ENCODE measurements at places on chromosomes 2 and 18.

DNA sequence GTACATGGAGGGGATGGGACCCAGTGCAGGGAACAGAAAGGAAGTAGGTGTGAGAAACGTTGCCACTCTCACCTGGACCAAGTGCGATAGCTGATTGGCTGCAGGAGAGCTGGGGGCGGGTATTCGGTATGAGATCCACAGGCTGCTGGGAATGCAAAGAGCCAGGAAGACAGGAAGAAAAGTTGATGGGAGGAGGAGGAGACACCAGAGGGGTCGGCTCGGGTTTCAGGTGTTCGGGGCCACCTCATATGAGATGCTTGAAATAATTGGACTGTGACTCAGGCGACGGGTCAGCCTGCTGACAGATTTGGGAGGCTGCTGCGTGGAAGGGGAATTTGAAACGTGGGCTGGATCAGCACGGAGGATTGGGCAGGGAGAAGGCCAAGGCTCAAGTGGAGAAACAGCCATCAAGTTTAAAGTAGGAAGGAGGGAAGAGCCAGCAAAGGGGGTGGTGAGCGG, 65.1 kb downstream of the MRPS9 start:
- no peak for DNase-seq

DNA sequence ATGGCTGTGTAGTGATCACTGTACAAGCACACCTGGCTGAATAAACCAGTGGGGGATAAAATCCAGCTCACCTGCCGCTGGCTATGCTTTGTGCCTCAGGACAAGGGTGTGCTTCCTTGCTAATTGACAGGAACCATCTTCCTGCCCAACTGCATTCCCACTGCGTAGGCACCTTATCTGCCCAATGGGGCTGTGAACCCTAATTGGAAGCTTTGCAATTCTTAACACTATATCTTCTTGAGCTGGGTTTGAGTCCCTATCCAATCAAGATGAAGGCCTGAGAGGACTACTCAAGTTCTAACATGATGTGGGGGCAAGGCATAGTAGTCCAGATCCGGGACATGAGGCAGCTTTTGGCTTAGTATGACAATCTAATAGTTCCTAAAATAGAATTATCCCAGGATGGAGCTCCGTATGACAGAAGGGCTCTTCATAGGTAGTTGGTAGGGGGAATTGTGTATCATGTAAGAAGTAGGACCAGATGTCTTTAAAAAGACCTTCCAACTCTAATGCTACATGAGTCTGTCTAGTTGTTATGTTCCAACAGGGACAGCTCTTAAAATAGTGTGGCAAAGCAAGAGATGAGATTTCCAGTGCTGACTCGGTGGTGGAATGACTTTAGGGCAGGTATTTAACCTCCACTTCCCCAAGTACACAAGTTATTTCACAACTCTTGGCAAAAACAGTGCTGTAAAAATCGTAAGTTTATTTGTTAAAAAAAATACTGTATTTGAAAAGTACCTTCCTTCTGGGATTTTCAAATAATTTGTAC, 2.3 kb upstream of the TMEM150A start:
- no peak for DNase-seq

DNA sequence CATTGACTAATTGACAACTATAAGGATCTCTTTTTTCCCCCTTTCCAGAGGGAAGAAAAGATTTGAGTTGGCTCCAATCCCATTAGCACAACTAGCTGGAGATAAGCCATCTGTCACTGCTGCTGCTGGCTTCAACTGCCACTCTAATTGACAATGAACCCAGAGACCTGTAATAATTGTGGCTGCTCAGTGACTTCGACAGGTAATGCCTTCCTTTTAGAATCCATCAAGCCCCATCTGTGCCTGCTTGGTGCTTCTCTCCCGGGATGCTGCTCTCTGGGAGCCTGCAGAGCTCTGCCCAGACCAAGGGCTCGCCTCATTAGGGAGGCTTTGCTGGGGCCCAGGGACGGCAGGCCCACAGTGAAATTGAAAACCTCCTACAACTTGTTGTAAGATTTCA, 376.7 kb upstream of the SOX11 start:
- no peak for DNase-seq

- no peak for DNase-seq
Observed at GRCh38 chr18:22848615-22849014, 84.5 kb upstream of the RBBP8 start.

GRCh38 chr2:130819226-130819607, 17.5 kb upstream of the ARHGEF4 start:
- DNase-seq = no peak

DNA sequence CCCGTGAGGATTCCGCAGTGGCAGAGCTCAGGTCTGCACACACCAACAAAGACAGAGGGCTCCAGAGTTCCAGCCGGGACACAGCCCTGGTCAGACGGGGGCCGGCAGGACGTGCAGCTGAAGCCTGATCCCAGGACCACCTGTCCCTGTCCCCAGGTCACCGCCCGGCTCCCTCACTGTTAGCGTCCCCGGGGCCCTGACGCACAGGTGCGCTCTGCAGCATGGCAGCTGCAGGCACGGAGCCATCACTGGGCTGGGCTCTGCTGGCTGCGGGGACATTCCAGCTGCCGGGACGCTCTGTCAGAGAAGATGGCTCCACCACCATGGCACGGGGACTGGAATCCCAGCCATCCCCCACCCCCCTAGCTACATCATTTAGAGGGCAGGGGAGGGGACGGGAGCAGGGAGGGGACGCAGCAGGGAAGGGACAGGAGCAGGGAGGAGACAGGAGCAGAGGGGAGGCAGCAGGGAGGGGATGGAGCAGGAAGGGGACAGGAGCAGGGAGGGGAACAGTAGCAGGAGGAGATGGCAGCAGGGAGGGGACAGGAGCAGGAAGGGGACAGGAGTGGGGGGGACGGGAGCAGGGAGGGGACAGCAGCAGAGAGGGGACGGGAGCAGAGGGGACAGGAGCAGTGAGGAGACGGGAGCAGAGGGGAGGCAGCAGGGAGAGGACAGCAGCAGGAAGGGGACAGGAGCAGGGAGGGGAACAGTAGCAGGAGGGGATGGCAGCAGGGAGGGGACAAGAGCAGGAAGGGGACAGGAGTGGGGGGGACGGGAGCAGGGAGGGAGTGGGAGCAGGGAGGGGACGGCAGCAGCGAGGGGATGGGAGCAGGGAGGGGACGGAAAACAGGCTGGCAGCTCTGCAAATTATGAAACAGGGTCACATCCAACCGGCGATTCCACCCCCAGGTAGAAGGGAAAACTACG, 39.8 kb downstream of the SLC66A2 start:
- DNase-seq = no peak

GRCh38 chr2:108916796-108917421, 72.1 kb downstream of the EDAR start:
- no peak for DNase-seq

DNA sequence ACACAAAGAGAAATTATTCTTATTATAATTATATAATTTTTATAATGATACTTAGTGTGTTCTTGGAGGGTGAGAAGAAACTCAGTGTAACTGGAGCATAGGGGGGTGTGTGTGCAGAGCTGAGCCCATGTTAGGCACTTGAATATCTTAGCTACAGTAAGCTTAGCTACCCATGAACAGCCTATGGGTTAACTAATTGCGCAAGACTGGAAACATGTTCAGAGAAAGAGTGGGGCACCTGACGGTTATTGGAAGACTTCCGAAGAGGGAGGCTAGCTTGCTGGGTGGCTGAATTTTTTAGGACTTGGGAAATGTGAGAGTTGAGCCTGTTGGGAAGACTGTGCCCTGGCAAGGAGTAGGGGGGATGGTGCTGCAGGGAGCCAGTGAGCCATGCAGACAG, 229.2 kb downstream of the SLC4A3 start:
- no peak for DNase-seq

DNA sequence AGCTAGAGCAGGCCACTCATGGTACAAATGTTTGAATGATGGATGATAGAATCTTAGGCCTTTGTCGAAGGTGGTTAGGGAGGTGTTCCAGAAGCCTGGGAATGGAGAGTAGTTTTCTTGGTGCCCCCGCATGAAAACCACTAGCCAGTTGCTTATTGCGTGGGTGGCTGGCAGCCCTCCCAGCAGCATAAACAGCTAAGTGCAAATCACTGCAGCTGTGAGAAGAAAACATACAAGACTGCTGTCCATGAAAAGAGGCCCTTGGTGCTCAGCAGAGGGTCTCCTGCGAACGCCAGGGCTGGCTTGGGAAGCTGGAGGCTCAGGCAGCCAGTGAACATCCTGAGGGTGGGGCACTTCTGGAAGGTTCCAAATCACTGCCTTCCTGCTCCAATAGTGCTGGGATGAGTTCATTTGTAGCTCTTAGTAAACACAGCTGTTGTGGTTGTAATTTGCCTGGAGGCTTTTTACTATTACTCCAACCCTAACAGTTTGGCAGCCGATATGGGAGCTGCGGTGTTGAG, 118.8 kb downstream of the MGAT5 start:
- no peak for DNase-seq

DNA sequence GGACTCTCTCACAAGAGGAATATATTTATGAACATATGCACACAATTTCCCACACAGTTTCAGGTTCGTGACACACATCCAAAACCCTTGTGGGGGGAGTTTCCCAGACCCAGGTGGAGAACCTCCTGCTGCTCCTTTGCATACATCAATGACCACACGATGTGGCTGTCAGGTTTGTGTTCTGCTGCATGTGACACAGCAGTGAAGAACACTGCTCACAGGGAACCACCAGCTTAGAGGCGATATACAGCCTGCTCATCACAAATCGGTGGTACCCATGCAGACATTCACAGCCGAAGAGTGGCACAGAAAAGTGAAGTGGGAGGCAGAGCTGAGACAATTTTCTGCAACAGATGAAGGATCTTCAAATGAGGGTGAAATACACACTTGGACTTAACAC, 175.6 kb upstream of the ZFP36L2 start:
- DNase-seq = no peak

DNA sequence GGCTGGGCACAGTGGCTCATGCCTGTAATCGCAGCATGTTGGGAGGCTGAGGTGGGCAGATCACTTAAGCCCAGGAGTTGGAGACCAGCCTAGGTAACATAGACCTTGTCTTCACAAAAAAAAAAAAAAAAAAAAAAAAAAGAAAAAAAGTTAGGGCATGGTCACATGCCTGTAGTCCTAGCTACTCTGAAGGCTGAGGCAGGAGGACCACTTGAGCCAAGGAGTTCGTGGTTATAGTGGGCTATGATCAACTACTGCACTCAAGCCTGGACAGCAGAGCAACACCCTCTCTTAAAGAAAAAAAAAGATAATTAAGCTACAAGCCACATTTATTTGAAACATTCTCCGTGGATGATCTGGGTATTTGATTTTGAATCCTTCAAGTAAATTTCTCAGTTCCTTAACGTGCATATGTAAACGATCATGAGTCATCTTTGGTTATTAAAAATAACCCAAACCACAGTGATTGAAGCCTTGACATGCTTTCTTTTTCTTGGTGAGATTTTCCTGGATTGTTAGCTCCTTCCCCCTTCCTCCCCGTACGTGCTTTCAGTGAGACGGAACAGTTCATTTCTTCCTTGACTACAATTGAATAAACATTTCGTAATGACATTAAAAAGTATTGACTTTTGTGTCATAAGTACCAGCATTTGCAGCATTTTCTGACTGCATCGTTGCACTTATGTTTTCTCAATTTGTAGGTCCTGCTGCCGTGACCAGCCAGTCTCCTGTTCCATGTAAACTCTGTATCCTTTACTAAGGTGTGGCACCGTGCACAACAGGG, 20.3 kb downstream of the RMC1 start:
- DNase-seq = no peak

DNA sequence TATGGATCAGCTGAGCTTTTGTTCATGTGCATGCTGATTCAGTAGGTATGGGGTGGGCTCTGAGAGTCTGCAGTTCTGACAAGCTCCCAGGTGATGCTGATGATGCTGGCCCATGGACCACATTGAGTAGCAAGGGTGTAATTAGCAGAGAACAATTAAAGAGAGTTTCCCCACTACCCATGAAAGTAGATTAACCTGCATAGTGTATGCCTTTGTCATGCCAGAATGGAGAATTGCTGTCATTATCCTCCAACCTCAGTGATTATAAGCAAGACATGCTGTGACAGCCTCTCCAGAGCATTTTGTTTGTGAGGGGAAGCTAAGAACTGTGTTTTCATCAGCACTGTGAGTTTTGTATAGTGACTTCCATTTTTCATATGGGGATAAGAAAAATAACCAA, 59.5 kb upstream of the LYPD1 start:
- no peak for DNase-seq

DNA sequence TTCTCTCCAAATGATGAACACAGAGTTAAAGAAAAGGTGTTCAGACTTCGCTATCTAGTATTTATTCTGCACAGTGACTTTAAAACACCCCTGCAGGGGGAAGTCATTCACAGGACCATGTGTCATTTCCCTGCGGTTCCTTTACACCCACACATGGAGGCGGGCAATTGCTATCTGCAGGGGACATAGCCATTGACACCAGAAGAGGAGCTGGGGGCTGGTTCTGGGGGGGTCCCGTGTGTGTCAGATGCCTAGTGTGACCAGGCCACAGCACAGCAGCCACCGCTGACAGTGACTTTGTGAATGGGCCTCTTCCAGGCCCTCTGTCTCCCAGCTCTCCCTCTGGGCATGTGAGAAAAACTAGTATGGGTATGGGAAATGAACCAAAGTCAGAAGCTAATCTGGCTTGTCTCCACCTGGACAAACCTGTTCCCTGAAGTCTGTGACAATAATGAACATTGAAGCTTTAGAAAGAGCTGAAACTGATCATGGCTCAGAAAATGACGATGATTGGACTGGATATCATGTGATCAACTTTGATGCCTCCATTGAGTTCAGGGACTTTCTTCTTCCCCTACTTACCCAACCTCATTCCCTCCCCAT, 7.5 kb upstream of the GBX2 start:
- no peak for DNase-seq

DNA sequence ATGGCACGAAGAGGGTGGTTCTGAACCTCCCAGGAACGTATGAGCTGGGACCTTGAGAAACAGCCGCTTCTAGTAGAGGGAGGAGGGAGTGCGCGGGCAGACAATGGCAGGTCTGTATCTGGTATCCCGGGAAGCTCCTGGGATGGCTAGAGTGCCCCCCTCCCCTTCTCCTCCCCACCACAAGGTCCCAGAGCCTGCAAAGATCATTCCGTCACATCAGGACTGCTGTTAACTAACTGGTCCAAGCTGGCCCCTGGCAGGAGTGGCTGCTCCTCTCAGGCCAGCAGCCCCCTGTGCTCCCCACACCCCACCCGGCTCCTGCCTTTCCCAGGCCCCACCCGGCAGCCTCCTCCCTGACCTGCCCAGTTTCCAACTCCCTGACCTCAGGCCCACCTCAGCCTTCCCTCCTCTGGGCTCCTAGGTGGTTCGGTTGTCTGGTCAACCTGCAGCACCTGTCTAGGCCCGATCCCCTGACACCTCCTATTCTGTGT, 75.0 kb downstream of the TPO start:
- no peak for DNase-seq
